Psoas muscle (tissue), 8 donors: ENCODE measurements at places on chromosomes 3 and 15. TPM values are rescaled to one million over a fixed set of nuclear protein-coding genes. Genes with fewer than 3 reads are reported as not detected.

GOLGA6B gene
- total RNA-seq, result not detected

KLHL40 gene
- total RNA-seq, result 241 TPM

NUP210 gene
- total RNA-seq, result 5.2 TPM

DCP1A gene
- total RNA-seq, result 19.3 TPM

CHL1 gene
- 0.67 TPM for total RNA-seq

CAMK1 gene
- 4.5 TPM for total RNA-seq

MESP2 gene
- not detected for total RNA-seq

LRRIQ4 gene
- not detected for total RNA-seq

CELF6 gene
- total RNA-seq, result 0.20 TPM

ANKRD34C gene
- not detected for total RNA-seq

SEMA3G gene
- total RNA-seq, result 12.8 TPM

COL6A5 gene
- not detected for total RNA-seq

TEX264 gene
- 21.4 TPM for total RNA-seq

PHLDB2 gene
- 5.6 TPM for total RNA-seq

ZIC4 gene
- 0.69 TPM for total RNA-seq

- no peak for DNase-seq
These were observed 26.8 kb downstream of the KLHDC8B start for GRCh38 chr3:49198161-49198560.

GRCh38 chr3:189626286-189626685 lies 4.9 kb upstream of the TP63 start:
- no peak for DNase-seq

DNA sequence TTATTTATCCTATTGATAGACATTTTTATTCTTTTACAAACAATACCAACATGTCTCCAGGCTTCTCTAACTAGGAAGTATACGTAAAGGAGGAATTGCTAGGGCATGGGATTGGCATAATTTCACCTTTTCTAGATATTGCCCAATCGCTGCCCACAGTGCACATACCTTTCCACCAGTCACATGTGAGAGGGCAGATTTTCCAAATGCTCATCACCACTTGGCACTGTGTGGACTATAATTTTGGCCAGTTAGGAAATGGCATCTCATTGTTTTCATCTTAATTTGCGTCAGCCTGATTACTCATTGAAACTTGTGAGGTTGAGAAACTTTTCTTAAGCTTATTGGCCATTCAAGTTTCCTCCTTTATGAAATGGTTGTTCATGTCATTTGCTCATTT lies 57.4 kb upstream of the POLR2M start:
- no peak for DNase-seq

GRCh38 chr15:94523873-94524272 lies 292.5 kb downstream of the MCTP2 start:
- no peak for DNase-seq

DNA sequence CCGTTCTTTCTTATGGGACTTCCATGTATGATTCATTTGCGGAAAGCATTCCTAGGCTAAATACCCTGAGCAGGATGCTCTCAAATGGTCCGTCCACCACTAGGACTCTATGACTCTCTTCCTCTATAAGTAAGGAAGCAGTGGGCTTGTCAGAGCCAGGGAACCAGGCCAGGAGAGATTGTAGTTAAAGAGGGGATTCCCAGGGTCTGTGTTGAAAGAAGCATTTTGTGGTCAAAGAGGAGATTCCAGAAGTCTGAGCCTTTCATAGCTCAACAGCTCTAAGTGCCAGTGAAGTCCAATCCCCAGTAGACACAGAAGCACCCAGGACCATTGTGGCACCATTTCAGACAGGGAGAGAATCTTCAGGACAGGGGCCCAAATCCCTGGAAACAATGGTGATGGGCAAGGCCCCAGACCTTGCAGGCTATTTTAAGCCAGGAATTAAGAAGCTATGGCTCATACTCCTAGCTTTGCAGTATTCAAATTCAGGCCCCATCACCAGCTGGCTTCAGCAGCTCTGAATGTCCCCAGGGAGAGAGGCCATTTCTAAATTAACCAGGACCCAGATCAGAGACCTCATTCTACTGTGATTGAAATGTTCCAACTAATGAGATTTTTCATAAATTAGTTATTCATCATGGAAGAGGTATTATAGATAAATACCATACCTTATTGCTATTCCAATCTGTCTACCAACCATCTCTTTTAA lies 81.7 kb downstream of the CD47 start:
- no peak for DNase-seq

DNA sequence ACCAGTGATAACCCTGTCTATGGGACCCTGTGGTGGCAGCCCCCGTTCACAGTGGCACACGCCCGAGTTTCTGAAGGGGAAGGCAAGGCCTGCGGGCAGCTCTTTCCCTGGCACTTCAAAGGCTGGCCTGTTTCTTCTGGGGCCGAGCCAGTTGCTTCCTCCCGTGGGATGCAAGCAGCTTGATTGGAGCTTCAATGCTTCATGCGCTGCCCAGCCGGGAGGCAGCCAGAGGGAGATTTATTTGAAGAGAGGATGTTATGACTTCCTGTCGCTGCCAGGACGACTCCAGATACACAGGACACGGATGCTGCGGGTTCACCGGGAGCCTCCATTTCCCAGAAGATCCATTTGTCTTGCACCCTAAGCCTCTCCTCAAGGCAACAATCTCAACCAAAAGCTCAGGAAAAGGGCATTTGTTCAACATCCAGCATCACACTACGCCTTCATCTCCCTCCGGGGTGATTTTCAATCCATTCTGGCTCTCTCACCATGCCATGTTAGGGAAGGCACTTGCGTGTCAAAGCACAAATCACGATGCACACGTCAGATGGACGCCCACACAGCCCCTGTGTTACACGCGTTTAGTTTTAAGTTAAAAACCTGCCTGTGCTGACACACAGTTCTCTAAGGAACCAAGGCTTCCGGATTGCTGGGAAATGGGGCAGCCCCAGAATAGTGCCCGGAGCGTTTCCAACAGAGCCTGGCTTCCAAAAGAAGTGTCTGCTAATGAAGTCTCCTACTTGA lies 330.2 kb downstream of the OCA2 start:
- DNase-seq, result no peak

DNA sequence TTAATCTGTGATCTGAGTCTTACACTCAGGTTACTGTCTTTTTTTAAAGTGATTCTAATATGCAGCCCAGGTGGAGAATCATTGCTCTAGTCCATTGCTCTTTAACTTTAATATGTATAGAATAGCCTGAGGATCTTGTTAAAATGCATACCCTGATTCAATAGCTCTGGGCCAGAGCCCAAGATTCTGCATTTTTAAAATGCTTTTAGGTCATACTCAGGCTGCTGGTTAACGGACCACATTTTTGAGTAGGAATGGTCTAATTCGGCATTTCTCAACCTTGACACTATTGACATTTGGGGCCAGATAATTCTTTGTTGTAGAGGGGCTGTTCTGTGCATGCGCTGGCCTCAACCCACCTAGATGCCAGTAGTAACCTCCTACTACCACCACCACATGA lies 20.9 kb upstream of the FSTL1 start:
- no peak for DNase-seq

- DNase-seq, result no peak
These were observed 11.4 kb upstream of the OCA2 start for GRCh38 chr15:28110481-28110881.

- DNase-seq, result peak; percentile 82
These were observed at the start of gene ACTRT3 for GRCh38 chr3:169769287-169770181. Gene ACTRT3 (minus strand): TSS chr3:169769561. CDS start chr3:169769520, 41 bp downstream.

DNA sequence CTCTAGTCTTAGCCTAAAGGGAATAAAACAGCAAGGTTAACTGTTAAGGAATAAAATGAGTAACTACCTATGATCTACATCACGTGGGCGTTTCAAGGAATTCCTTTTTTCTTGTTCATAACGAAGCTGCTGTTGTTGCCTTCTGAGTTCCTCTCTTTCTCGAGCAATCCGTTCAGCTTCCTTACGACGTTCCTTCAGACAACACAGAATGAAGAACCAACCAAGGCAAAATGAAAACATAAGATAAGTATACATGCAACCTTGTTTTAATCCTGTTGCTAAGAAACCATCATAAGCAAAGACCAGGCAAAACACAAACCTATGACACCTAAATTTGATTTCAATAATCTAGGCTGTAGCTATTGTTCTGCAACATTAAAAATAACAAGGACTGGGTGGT lies 44.1 kb downstream of the SLTM start:
- DNase-seq, result no peak

DNA sequence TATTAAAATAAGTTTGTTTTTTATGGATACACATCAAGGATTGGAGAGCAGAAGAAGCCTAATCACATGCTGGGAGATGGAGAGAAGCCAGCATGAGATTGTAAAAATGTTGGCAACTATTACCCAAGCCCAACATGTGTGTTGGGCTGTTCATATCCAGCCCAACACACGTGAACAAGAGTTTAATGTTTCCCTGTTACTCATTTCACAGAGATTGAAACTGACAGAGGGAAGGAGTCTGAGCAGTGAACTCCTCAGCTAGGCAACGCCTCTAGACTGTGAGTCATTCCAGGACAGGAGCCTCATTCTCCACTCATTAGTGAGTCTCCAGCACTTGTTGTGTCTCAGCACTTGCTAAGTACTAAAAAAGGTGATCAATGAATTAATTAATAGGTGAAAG lies 43.2 kb upstream of the CMSS1 start:
- no peak for DNase-seq

GRCh38 chr3:30964612-30965011 lies 70.2 kb upstream of the GADL1 start:
- no peak for DNase-seq

DNA sequence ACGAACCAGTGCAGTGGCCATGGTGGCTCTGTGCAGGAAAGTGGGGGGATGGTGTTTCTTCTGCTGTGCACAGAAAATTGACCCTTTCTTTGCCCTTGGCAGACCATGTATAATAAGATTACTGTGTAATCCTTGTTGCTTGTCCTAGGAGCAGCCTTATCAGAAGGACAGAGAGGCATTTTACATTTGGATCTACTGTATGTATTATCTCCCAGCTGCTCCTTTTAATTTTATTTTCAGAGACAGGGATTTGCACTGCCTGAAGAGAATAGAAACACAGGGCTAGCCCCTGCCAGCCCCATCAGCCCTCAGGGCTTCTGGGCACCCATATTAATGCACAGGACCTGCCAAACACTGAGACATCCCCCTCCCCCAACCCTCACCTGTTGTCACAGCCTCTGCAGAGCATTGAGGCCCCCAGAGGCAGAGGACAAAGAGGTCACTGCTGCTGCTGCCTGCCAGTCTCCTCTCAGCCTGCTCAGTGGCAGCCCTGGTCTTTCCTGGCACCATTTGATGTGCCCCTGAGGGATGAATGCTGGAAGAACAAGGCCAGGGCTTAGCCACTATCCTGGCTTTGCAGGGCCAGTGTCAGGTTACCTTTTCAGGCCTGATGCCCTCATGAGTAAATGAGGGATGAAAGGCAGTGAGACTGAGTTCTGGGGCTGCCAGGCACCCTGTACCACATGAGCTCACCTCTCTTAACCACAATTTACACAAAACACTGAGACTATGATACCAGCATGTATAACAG lies 533.4 kb downstream of the NTRK3 start:
- DNase-seq, result no peak

DNA sequence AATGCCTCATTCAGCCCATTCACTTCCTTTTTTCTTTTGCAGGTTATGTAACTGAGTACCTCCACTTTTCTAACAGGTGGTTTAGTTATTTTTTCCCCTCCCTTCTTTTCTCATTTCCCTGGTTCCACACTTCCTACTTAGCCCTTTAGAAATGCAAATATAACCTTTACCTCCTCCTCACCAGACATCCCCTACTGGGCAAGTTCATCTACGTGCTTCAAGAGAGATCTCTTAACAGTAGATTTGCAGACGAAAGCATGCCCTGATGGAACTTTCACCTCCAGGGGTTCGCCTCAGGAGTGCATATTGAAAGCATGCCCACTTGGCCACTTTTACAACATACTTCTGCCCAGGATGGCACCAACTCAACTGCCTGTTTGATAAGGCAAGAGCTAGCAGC lies 314.1 kb upstream of the LRRC3B start:
- no peak for DNase-seq

GRCh38 chr3:178459038-178459410 lies 77.2 kb upstream of the KCNMB2 start:
- DNase-seq, result no peak

DNA sequence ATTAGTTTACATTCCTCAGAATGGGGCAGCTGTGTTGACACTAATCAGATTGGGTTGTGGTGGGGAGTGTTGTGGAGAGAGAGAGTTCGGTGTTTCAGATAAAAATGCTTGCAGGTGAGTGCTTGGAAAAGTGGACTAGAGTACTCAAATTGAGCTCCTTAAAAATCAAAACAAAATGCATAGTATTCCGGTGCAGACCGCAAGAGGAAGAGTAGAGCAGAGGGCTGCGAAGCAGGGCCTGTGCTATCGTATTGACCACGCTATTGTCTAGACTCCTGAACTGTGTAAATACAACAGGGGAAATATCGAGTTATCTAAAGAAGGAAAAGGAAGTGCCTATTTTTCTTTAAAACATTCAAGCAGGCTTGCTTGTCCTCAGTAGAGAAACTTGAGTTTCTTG lies 159.5 kb downstream of the TP63 start:
- DNase-seq, result no peak

DNA sequence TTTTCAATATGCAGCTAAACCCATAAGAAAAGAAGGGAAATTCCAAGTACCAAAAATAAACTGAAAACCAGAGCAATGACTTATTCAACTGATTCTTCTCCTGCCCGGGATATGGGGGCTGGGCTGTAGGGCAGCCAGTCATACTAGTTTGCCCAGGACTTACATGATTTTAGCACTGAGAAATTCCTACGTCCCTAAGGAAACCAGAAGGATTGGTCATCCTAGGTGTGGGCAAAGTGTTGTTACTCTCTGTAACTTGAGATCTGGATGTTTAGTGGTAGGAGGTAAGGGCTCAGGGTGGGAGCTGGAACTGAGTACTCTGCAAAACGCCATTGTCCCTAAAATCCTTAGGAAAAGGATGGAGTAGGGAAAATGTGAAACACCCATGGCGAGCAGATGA lies 1.2 kb upstream of the DAZL start:
- no peak for DNase-seq

- DNase-seq, result no peak
These were observed 28.2 kb downstream of the NEK4 start for GRCh38 chr3:52742418-52743041.

GRCh38 chr3:115396801-115397200 lies 226.5 kb upstream of the GAP43 start:
- DNase-seq, result no peak

GRCh38 chr3:187210091-187210490 lies 12.8 kb downstream of the RTP1 start:
- no peak for DNase-seq

DNA sequence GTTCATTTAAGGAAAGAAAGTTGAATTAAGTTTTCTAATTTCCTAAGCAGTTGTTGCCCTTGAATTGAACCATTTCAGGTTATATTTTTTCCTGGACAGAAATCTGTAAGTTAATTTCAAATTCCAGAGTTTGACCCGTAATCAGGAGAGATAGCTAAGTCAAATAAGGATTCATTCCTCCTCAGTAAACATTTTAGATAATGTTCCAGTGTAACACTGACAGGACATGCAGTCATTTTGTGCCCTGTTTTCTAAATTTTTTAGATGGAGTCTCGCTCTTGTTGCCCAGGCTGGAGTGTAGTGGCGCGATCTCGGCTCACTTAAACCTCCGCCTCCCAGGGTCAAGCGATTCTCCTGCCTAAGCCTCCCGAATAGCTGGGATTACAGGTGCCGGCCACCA lies 371.7 kb downstream of the DIPK2A start:
- DNase-seq, result no peak

GRCh38 chr3:184795522-184796190 lies 16.3 kb upstream of the VPS8 start:
- DNase-seq, result no peak

GRCh38 chr3:136631424-136631823 lies 120.8 kb downstream of the STAG1 start:
- DNase-seq, result no peak

GRCh38 chr15:40095371-40096093 lies 13.1 kb downstream of the BMF start:
- DNase-seq, result no peak

GRCh38 chr15:45796433-45796832 lies 161.6 kb downstream of the SQOR start:
- DNase-seq, result no peak
